ENCODE measurements at places on chromosomes 7 and 10. TPM values are rescaled to one million over a fixed set of nuclear protein-coding genes. Genes with fewer than 3 reads are reported as not detected.

DNA sequence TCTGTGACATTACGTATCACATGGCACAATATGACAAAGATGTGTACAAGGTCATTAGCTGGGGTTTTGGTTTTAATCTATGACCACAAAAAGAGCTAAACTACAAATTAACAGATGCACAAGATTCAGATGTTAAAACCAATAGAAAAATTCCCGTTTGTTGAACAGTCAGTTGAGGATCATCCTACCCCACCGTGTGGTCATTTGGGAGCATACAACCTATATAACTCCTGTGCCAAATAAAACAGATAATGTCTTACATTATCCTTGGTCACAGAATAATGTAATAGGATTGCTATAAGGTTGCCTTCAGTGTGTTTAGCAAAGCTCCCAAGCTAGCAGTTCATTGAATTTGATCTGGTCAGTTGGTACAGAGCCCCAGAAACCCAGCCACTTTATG, 28.2 kb downstream of the ASNS start:
- DNase-seq = no peak

GRCh38 chr10:97220355-97220754, 34.6 kb upstream of the SLIT1 start:
- DNase-seq = no peak

The NPFFR1 gene
- not detected for total RNA-seq

DNA sequence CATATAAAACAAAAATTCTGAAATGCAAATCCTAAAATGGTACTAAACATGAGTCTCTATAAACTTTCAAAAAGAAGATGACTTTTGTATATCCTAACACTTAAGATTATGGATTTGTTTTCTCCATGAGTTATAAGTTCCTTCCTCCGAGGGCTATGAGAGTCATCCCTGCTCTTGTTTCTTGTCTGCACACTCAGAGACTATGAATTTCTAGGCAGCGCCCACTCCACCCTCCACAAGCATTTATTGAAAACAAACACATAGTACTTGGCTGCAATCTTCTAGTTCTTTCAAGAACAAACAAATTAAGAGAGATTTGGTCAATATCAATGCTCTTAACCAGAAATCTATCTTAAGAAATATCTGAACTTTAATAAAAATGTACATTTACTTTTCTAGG, 211.7 kb downstream of the DKK1 start:
- DNase-seq = peak; percentile 76

The SHH gene
- total RNA-seq = not detected

DNA sequence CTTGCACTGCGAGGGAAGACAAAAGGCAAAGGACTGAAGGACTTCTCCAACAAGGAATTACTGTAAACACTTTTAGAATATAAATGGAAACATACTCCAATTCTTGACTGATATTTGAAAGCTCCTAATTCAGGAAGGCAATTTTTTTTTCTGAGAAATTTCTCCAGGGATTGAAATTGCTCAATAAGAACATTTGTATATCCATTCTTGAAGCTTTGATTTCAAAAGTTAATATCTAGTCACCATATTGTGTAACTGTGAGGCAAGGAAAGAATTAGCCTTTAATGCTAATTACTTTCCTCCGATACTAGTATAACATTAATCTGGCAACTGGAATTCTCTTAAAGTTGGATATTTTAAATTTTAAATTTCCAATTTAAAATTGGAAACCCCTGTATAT, 188.4 kb upstream of the COL1A2 start:
- DNase-seq = peak; percentile 29

DNA sequence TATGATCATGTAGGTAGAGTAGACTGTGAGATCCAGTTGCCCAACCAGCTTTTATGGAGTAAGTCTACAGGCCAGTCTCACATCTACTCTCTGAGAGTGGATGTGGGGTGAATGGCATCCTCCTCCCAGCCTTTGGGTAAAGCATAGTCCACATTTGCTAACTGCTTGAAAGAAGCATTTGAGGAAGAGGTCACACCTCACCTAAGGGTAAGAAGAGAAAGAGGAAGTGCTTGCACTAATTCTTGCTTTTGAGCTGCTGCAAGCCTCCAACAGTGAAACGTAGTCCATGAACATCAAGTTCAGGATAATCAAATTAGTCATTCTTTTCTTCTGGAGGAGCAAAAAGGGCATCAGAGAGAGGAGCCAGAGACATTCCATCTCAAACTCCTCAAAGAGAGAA, 93.9 kb upstream of the AGR3 start:
- DNase-seq = no peak

- DNase-seq = peak; percentile 47
Observed at GRCh38 chr10:80204677-80205476, 460 bp downstream of the ANXA11 start.

GRCh38 chr7:15967551-15967950, 281.1 kb upstream of the MEOX2 start:
- no peak for DNase-seq

GRCh38 chr10:28478646-28479045, 54.3 kb upstream of the WAC start:
- DNase-seq = no peak

DNA sequence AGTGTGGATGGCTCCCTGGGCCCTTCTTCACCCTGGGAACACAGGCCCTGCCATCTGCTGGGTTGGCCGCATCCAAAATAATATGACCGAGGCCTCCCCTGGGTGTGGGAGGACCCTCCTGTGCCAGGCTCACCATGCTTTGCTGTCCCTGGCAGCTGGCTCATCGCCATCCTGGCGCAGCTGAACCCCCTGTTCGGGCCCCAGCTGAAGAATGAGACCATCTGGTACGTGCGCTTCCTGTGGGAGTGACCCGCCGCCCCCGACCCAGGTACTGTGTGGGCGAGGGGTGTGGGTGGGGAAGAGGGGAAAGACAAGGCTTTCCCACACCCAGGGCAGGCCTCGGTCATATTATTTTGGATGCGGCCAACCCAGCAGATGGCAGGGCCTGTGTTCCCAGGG, 4.8 kb downstream of the ATP6V0E2 start:
- DNase-seq = no peak

GRCh38 chr10:117007080-117007479, 2.1 kb upstream of the SHTN1 start:
- DNase-seq = peak; percentile 68

DNA sequence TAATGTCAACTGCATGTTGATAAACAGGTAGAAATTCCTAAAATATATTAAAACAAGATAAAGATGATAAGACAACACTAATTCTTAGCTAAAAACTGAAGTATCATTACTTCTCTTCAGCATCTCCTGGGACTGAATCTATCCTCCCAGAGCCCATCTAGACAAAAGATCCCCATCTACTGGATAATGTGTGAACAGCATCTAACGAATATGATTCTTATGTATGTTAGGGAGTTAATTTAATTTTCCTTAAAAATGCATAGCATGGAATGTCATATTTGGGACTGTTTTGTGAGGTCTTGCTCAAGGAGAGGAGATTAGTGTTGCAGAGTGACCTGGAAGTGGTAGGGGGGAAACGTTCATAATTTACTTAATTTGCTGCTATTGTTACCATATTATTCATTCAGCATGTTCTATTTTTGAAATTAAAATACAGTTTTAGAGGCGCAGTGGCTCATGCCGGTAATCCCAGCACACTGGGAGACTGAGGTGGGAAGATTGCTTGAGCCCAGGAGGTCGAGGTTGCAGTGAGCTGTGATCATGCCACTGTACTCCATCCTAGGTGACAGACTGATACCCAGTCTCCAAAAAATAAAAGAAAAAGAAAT, 305.1 kb upstream of the CSTF2T start:
- DNase-seq = peak; percentile 72

The NUP205 gene
- total RNA-seq = 77.5 TPM

The PRTFDC1 gene
- total RNA-seq = 39.6 TPM

DNA sequence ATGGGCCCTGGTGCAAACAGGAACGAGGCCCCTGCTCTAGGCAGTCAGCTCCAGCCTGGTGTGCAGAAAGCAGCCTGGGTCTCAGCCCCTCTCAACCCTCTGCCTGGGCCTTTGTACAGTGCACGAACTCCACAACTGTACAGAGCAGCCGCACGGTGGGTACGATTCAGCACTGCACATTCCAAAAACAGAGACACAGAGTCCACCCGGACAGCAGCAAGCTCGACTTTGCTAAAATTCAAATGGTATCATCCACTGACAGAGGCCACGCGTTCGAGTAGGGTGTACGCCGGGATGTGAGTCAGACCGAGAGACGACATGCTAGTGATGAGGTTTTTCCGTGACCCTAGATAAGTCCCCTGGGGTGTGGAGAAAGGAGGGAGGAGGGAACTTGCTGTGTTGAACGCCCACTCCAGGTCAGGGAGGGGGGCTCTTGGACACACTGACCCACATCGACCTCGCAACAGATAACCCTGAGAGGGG, 65.6 kb upstream of the PDGFA start:
- no peak for DNase-seq

- DNase-seq = peak; percentile 48
Observed at GRCh38 chr10:48614481-48615390, 9.9 kb upstream of the ARHGAP22 start.

The PITX3 gene
- total RNA-seq = not detected

GRCh38 chr7:134747326-134747725, 32.1 kb upstream of the CALD1 start:
- peak; percentile 66 for DNase-seq

The STAMBPL1 gene
- total RNA-seq = 35.3 TPM

The SPDYE9 gene
- total RNA-seq = 0.08 TPM
